ENCODE measurements at places on chromosomes 7 and 10.

GRCh38 chr7:140593672-140593982, 47.0 kb downstream of the DENND2A start:
- peaks cover 10% of the 10 kb centered on the region for H3K27me3 ChIP-seq
- DNase-seq, result no peak
- no peak overlapping the region for H3K27ac ChIP-seq
- peaks cover 3% of the 10 kb centered on the region for H3K4me1 ChIP-seq

- DNase-seq, result no peak
- no peak overlapping the region for H3K4me3 ChIP-seq
- no peaks in the 10 kb centered on the region for H3K27me3 ChIP-seq
Observed at GRCh38 chr10:85647741-85648140, 718.9 kb downstream of the GRID1 start.

DNA sequence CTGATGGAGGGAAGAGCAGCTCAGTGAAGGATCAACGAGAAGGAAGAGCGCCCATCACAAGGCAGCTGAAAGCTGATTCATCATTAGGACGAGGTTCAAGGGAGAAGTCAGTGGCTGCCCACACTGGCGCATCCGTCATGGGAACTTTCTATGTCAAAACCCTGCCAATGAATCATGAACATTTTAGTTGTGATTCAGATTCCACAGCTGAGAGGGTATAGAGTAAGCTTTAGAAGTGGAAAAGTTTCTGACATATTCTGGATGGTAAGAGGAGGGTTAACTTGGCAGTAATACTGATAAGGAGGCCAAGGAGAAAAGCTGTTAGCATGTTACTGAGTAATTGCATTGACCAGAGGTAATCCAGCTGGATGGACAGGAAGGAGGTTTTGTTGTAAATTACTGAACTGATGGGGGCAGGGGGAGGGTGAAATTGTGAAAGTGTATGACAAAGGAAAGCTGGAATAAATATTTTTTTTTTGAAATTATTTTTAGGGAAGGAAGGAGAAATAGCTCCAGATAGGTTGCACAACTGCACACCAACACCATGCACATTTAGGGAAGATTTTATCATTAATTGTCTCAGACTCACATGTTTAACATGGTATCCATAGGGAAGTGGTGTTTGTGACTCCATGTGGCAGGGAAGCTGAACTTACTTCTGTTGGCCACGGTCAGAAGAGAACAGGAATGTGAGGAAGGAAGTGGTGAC, 78.3 kb upstream of the NRP1 start:
- H3K27ac ChIP-seq, result no peak overlapping the region
- H3K36me3 ChIP-seq, result no peaks in the 10 kb centered on the region
- DNase-seq, result peak; percentile 36
- no peak overlapping the region for H3K4me3 ChIP-seq

- no peak for DNase-seq
- H3K4me3 ChIP-seq, result no peak overlapping the region
- H3K36me3 ChIP-seq, result no peaks in the 10 kb centered on the region
- peaks cover 27% of the 10 kb centered on the region for H3K27me3 ChIP-seq
Observed at GRCh38 chr7:134602881-134603451, 43.7 kb upstream of the BPGM start.

GRCh38 chr7:29102558-29103151, 43.7 kb downstream of the CPVL start:
- H3K4me3 ChIP-seq, result no peak overlapping the region
- peaks cover 4% of the 10 kb centered on the region for H3K4me1 ChIP-seq
- peak; percentile 57 for DNase-seq

GRCh38 chr7:9453521-9453920, 1020.1 kb downstream of the NXPH1 start:
- no peaks in the 10 kb centered on the region for H3K36me3 ChIP-seq
- no peak overlapping the region for H3K27ac ChIP-seq
- no peaks in the 10 kb centered on the region for H3K27me3 ChIP-seq
- no peaks in the 10 kb centered on the region for H3K4me1 ChIP-seq
- H3K4me3 ChIP-seq, result no peak overlapping the region
- no peak for DNase-seq

- no peaks in the 10 kb centered on the region for H3K27me3 ChIP-seq
- DNase-seq, result no peak
- H3K4me3 ChIP-seq, result no peak overlapping the region
- H3K4me1 ChIP-seq, result peaks cover 2% of the 10 kb centered on the region
- no peak overlapping the region for H3K27ac ChIP-seq
Observed at GRCh38 chr10:22805304-22805703, 90.9 kb upstream of the PIP4K2A start.

GRCh38 chr10:964988-965417, 23.2 kb upstream of the GTPBP4 start:
- DNase-seq, result no peak
- no peaks in the 10 kb centered on the region for H3K36me3 ChIP-seq
- no peak overlapping the region for H3K4me3 ChIP-seq
- H3K4me1 ChIP-seq, result peaks cover 7% of the 10 kb centered on the region
- H3K27me3 ChIP-seq, result peaks cover 16% of the 10 kb centered on the region
- H3K27ac ChIP-seq, result no peak overlapping the region

DNA sequence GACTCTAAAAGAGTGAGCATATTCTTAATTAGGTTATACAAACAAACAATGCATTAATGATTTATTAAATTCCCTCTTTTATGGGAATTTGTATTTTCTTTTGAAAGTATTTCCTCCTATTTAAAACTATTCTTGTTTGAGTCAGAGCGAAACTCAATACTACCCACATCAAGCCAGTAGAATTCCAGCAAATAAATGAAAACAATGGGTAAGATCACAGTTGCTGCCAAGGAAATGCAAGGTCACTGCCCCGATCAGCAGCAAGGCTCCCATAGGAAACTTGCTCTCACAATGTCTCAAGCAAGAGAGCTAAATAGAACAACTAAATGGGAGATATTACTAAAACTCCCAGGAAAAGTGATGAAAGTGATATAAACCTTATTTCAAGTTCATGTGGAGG, 206.3 kb downstream of the THSD7A start:
- no peaks in the 10 kb centered on the region for H3K36me3 ChIP-seq
- H3K27ac ChIP-seq, result no peak overlapping the region
- no peak for DNase-seq
- no peaks in the 10 kb centered on the region for H3K27me3 ChIP-seq

DNA sequence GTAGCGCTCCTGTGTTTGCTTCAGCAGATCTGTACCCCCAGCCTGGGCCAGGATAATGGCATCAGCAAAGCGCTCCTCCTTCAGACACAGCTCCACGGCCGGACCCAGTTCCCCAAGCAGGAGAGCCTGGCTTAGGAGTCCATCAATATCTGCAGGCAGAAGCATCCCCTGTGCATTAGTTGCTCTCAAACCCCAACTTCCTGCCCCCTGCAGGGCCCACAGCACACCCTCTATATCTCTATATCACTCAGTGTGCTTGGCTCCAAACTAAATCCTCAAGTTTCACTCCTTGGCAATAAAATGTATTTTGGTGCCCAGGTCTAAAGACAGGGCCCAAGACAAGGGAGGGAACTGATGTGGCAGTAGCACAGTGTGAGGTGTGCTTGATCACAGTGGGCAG, 21.6 kb downstream of the SEC31B start:
- no peak for DNase-seq
- no peak overlapping the region for H3K27ac ChIP-seq
- no peaks in the 10 kb centered on the region for H3K27me3 ChIP-seq
- H3K4me1 ChIP-seq, result peaks cover 2% of the 10 kb centered on the region

- H3K27ac ChIP-seq, result no peak overlapping the region
- no peak for DNase-seq
- no peaks in the 10 kb centered on the region for H3K27me3 ChIP-seq
- H3K4me3 ChIP-seq, result no peak overlapping the region
- H3K4me1 ChIP-seq, result no peaks in the 10 kb centered on the region
Observed at GRCh38 chr7:6164491-6164890, 107.9 kb downstream of the CYTH3 start.

- peak overlapping the region; percentile 29 for H3K27ac ChIP-seq
- H3K4me1 ChIP-seq, result peaks cover 37% of the 10 kb centered on the region
- DNase-seq, result no peak
- no peaks in the 10 kb centered on the region for H3K36me3 ChIP-seq
- no peaks in the 10 kb centered on the region for H3K27me3 ChIP-seq
- no peak overlapping the region for H3K4me3 ChIP-seq
Observed at GRCh38 chr7:129373651-129374428, 60.4 kb upstream of the STRIP2 start.

DNA sequence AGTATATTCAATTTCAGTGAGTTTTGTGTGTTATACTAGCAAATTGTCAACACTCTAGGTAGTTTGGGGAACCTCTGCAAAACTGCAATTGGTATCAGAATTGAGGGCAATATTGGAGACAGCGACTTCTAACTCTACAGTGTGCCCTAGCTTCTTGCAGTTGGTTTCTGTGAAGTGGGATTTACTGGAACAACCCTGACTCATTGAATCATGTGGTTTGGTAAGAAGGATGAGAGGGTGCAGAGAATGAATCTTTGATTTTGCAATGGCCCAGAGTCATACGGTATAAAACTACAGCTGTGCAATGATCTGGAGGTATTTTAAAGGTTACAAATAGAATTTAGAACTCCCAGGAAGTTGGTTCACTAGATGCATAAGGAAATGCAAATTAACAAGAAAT, 129.1 kb upstream of the PPP1R3A start:
- DNase-seq, result no peak
- H3K27ac ChIP-seq, result peak overlapping the region; percentile 55
- no peaks in the 10 kb centered on the region for H3K27me3 ChIP-seq

GRCh38 chr7:37410305-37411229, 38.1 kb downstream of the ELMO1 start:
- peak overlapping the region; percentile 96 for H3K27ac ChIP-seq
- H3K36me3 ChIP-seq, result peaks cover 14% of the 10 kb centered on the region
- peak; percentile 38 for DNase-seq
- no peaks in the 10 kb centered on the region for H3K27me3 ChIP-seq
- peaks cover 82% of the 10 kb centered on the region for H3K4me1 ChIP-seq

DNA sequence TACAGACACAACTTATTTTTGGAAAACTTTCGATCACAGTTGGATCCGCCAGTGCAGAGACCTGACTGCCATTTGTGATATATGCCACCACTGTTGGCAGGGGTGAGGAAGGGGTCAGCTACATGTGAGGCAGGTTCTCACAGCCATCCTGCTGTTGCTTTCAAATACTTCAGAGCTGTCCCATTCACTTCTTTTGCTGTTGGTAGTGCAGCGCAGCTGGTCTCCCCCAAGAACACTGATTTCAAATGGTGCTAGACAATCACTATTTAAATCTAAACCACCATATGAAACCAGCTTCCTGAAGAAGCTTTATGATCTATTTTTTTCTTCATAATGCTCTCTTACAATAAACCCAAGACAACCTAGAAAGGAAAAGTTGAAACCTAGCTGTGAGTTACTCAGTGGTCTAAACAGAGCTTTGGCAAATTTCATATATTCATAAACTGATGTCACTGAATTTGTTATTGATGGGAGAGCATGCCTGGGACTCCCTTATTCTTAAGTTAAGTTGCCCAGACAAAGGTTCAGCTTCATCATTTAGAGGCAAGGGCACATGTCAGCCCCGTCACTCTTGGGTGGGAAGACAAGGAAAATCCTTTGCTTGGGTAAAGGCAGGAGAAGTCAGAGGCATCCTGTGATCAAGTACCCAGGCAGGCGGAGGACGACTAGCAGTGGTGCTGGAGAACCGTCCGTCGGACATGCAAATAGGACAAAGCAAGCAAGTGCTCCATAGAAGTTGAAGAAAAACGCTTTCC, 143.4 kb upstream of the KLF14 start:
- H3K36me3 ChIP-seq, result peaks cover 85% of the 10 kb centered on the region
- H3K27ac ChIP-seq, result peak overlapping the region; percentile 70

DNA sequence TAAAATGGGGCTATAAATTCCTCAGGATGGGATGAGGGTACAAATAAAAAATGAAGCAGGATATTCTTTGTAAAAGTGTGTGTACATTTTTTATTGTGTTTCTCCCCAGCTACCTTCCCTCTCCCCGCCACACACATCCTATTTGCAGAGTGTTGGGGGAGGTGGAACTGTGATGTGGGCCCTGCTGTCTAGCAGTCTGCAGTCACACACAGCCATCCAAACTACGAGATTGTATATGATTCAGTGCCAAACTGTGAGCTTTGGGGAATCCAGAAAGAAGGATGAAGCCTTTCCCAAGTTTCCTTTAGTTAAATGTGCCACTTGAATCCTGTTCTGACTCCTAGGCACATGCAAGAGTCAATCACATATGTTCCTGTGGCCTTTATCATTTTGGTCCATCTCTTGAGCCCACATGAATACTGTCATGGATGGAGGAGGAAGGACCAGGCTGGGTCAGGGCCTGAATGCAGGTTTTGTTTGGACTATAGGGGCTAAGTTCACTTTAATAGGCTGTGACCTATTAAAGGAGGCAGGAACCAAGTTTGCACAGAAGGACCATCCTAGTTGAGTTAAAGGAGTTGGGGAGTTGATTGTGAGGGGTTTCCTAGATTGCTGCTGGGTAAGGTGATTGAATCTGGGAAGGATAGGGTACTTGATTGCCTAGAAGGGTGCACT, 1.1 kb upstream of the SEMA4G start:
- H3K4me3 ChIP-seq, result no peak overlapping the region
- peaks cover under 1% of the 10 kb centered on the region for H3K36me3 ChIP-seq
- H3K27me3 ChIP-seq, result no peaks in the 10 kb centered on the region
- DNase-seq, result no peak

DNA sequence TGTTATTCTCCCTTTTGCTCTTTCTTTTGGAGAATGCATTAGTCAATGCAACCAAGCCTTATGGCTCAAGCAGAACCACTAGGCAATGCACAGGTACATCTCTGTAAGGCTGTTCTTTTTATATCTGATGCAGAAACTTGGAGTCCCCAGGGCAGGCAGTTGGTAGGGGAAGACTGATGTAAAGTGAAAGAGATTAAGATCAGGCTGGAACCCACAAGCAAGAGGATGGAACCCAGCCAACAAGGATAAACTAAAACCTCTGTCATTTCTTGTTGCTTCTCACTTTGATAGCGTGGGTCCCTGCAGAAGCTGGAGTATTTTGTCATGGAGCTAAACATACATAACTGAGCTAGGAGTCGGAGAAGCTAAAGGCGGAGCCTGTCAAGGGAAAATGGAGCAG, 142.9 kb downstream of the GPAM start:
- no peak for DNase-seq
- no peak overlapping the region for H3K27ac ChIP-seq
- no peak overlapping the region for H3K4me3 ChIP-seq
- no peaks in the 10 kb centered on the region for H3K4me1 ChIP-seq

DNA sequence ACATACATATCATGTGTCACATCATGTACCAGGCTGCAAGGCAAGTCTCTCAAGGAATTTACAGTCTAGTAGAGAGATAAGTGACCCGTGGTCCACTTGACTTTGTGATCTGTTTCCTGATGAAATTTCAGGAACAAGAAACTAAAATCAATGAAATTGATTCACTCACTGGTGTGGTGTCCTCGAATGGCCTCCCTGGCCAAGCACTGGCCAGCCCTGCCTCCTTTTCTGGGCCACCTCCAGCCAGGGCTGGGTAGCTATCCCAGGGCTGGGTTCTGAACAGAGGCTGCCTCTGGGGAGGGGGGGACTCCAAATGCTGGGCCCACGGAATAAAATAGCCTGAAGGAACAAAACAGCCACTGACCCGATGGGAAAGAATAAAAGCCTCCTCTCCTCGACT, 182.2 kb downstream of the HERPUD2 start:
- no peak for DNase-seq
- H3K4me1 ChIP-seq, result no peaks in the 10 kb centered on the region
- peaks cover 11% of the 10 kb centered on the region for H3K27me3 ChIP-seq
- no peaks in the 10 kb centered on the region for H3K36me3 ChIP-seq
- no peak overlapping the region for H3K27ac ChIP-seq

GRCh38 chr10:412109-412508, 276.9 kb downstream of the ZMYND11 start:
- DNase-seq, result no peak
- no peaks in the 10 kb centered on the region for H3K4me1 ChIP-seq
- H3K4me3 ChIP-seq, result no peak overlapping the region
- H3K27ac ChIP-seq, result no peak overlapping the region
- peaks cover 5% of the 10 kb centered on the region for H3K36me3 ChIP-seq
- H3K27me3 ChIP-seq, result no peaks in the 10 kb centered on the region
